ENCODE measurements at places on chromosomes 6 and 20.

DNA sequence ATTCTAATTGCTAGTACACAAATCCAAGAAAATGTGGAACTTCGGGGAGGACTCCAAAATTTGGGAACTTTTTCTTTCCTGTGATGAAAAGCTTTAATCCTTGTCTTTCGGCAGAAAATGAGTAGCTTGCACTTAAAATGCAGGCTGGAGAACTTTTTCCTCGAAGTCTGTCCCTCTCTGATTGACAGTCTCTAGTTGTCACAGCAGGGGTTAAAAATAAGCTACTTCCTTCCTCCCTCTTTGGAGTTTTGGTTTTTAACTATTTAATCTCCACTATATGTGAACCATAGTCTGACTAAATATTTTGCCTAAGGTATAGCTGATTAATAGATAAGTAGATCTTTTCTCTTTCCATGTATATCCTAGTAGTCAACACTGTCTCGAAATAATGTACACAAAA lies 66.8 kb upstream of the MBOAT1 start:
- DNase-seq: no peak

GRCh38 chr6:41654698-41655151 lies 16.5 kb downstream of the MDFI start:
- no peak for DNase-seq

- no peak for DNase-seq
These were observed 39.8 kb downstream of the SRSF3 start for GRCh38 chr6:36633915-36634314.

DNA sequence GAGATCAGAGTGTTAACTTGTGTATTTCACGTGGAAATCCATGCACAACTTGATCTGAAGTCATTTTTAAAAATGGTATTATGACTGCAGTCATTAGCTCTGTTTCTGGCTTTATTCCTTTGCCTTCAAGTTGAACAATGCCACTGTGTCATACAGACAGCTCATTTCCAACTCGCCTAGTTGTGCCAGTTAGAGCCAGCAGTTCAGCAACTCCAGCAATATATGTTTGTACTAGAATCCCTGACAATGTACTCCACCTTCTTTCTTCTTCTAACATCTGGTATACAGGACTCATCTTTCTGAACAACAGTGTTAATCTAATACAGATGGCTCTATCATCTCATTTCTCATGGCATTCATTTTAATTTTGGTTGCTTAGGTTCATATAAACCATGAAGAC lies 418.3 kb upstream of the POU3F2 start:
- DNase-seq: no peak

GRCh38 chr20:6295867-6296256 lies 173.0 kb upstream of the FERMT1 start:
- no peak for DNase-seq

DNA sequence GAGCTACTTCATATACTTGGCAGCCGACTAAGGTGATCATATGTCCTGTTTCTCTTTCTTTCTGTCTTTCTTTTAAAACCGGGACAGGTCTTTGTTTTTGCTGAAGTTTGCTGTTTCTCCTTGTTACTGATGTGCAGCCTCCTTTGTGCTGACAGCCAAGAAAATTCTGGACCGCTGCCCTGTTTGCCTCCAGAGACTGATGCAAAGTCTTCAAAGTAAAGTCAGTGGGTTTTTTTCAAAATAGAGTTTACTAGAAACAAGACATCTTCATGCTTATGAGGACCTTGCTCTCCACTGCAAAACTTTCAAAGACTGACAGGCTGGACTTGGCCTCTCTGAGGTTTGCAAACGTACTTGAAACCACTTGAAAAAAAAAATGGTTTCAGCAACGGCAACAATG lies 510.5 kb upstream of the MAP3K7 start:
- no peak for DNase-seq

- no peak for DNase-seq
These were observed 41.6 kb upstream of the FOXP4 start for GRCh38 chr6:41504466-41505121.

DNA sequence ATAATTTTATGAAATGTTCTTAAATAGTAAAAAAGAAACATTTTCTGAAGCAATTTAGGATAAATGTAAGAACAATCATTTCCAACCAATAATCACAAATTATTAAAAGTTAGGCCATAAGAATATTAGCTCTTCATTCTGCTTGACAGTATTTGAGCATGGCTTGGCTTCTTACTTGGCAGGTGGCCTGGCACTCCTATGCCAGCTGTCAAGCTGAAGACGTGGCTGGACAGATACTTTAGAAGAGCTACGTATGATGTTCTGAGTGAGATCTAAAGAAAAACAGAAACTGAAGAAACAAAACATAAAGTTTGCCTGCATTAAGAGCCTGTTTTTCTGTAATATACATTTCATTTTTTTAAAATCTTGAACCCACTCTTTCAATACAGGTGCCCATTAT lies 438.9 kb downstream of the GRIK2 start:
- DNase-seq: no peak

- DNase-seq: no peak
These were observed 399.3 kb downstream of the KHDRBS2 start for GRCh38 chr6:61886608-61887259.

DNA sequence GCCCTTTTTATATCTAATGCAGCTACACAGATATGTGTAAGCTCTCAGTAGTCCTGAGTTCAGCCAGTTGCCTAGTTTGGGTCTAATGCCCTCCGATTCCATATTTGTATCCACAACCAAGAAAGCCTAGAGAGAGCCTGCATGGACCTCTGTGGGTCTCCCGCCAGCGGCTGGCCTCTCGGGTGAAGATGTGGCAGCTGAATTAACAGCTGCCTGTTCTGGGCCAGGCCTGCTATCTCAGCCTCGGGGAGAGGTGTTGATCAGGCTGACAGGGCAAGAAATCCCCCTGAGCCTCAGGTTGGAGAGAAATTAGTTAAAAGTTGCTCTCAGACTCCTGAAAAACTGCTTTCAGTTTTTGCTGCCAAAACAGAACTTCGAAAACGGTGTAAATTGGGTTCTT lies 19.8 kb downstream of the PTK7 start:
- DNase-seq: no peak

- no peak for DNase-seq
These were observed 52.6 kb upstream of the PRELID3B start for GRCh38 chr20:59095140-59095539.

GRCh38 chr6:139490482-139490881 lies 116.0 kb upstream of the CITED2 start:
- DNase-seq: no peak

GRCh38 chr6:149246691-149247384 lies 70.7 kb upstream of the TAB2 start:
- DNase-seq: no peak

GRCh38 chr20:1566701-1567100 lies 9.2 kb upstream of the SIRPD start:
- no peak for DNase-seq

DNA sequence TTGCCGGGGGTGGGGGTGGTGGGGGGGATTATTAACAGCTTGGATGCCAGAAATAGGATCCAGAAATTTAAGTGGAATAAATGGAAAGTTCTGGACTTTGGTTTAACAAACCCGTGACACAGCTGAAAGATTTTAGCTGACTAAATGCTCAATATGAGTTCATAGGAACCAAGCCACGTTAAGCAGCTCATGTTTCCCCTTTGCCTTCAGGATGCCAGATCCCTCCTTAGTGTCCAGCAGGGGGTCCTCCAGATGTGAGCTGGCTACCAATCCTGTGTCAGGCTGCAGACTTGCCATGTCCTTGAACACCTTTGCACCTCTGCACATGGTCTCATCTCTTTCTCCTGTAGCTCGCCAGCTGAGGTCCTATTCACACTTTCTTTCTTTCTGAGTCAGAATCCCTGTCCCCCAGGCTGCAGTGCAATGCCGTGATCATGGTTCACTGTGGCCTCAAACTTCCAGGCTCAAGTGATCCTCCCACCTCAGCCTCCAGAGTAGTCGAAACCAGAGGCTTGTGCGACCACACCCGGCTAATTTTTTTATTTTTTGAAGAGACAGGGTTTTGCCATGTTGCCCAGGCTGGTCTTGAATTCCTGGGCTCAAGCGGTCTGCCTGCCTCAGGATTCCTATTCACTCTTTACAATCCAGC lies 133.3 kb upstream of the ARMC2 start:
- DNase-seq: no peak

DNA sequence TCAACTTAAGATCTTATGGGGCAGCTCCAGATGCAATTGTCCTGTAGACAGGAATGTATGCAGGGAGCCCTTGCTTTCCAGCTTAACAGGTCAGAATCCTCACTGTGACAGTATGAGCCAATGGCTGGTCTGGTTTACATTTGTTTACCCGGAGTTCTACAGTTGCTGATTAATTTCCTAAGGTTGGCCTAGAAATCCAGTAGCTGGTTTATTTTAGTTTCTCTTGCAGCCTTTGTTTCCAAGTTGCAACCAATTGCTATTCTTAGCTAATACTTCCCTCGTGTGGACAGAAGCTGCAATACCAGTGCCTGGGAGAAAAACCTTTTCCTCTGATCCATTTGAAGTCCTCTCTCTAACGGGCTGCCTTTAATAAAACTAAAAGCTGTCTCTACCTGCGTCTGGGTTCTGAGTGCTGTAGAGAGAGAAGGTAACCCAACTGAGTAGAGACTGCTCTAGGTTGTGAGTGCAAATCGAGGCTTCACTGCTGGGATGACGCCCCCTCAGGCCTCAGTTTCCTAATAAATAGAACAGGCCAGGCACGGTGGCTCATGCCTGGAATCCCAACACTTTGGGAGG lies 45.9 kb downstream of the ZNF217 start:
- DNase-seq: peak; percentile 3

- no peak for DNase-seq
These were observed 13.9 kb upstream of the SIRPA start for GRCh38 chr20:1881240-1881835.

GRCh38 chr6:88538130-88538706 lies 372.1 kb upstream of the CNR1 start:
- DNase-seq: no peak

GRCh38 chr6:161273274-161273751 lies 548 bp downstream of the AGPAT4 start:
- DNase-seq: peak; percentile 4

GRCh38 chr20:14234666-14235295 lies 102.6 kb downstream of the FLRT3 start:
- no peak for DNase-seq

DNA sequence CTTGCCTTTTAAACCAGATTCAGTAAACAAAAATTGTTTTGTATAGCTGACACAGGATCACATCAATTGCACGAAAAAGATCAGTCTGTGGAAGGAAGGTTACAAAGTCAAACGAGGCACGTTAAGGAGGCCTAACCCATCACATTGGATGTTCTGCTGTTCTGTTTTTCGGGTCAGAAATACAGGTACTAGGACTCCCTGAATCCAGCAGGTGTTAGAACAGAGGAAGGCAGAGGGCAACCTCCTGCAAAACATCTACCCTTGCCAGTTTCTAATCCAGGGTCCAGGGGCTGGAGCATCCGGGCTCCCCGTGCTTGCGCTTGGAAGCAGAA lies 64.6 kb downstream of the PLG start:
- no peak for DNase-seq

GRCh38 chr6:118869894-118870589 lies 23.9 kb upstream of the ASF1A start:
- DNase-seq: no peak

DNA sequence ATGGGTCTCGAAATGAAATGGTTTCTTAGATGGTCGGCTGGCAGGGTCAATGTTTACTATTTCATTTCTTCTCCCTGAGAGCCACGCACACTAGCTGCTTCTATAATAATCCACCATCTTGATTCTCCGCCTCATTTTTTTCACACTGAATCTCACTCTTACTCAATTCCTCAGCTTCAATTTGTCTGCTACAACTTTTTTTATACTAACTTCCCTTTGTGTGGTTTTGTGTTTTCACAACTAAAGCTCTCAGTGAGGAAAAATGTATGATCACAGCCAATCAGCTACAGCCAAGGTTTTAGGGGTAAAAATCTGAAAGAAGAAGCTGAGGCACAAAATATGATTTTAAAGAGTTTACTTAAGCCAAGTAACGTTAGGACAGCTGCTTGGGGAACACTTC lies 1309.4 kb downstream of the EPHA7 start:
- no peak for DNase-seq

- no peak for DNase-seq
These were observed 4.6 kb downstream of the NINL start for GRCh38 chr20:25580711-25581110.

DNA sequence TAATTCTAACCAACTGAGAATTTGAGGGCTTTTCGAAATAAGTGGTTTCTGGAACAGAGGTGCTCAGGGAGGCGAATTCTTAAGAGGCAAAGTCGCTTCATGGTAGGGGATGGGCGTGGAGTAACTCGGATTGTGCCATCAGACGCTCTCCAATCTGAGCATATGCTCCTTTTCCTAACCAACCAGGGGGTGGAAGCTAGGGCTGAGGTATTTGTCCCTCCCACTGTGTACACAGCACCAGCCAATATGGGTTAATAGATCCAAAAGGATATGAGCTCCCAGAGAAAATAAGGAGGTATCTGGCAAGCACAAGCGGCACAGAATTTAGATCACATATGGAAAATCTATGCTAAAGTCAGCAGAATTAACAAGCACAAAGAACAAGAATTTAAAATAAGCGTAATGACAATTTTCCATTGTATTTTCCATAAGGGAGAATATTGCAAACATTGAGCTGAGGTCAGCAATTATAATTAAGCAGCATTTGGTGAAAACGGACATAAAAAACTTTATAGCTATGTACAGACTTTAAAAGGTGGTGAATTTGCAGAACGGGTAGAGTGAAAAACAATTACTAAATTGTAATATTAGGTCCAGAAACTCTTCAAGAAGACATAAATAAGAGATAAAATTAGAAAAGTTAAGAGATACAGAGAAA lies 55.0 kb upstream of the PHACTR1 start:
- no peak for DNase-seq

DNA sequence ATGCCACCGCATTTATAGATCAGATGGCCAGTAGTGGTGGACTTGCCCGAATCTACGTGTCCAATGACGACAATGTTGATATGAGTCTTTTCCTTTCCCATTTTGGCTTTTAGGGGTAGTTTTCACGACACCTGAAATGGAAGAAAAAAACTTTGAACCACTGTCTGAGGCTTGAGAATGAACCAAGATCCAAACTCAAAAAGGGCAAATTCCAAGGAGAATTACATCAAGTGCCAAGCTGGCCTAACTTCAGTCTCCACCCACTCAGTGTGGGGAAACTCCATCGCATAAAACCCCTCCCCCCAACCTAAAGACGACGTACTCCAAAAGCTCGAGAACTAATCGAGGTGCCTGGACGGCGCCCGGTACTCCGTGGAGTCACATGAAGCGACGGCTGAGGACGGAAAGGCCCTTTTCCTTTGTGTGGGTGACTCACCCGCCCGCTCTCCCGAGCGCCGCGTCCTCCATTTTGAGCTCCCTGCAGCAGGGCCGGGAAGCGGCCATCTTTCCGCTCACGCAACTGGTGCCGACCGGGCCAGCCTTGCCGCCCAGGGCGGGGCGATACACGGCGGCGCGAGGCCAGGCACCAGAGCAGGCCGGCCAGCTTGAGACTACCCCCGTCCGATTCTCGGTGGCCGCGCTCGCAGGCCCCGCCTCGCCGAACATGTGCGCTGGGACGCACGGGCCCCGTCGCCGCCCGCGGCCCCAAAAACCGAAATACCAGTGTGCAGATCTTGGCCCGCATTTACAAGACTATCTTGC lies 725 bp downstream of the EEF1A1 start:
- DNase-seq: peak; percentile 71
